Activated CD4-positive, alpha-beta T cell treated with anti-CD3 and anti-CD28 coated beads, Interleukin-2, amount 10 ng/mL, durations not matched to agents 7 days and 5 days (primary cell): ENCODE measurements at places on chromosomes 6 and 20.

DNA sequence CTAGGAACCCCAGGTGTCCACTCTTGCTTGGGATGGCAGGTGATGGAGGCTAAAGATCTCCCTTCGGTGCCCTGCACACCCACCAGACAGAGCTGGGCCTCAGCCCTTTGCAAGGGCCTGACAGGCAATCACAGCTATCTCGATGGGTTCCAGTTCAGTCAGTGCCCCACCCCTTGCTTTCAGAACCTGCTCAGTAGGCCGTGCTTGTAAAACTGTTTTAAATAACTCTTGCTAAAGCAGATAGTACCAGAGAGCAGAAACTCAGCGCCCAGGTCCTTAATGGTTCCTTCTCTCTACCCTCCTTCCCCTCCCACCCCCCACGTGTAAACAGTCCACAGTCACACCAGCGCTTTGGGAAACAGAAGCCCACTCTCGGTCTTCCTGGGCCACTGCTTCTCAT lies 39.2 kb downstream of the C6orf132 start:
- no peaks in the 10 kb centered on the region for H3K36me3 ChIP-seq
- no peak for DNase-seq
- peaks cover 6% of the 10 kb centered on the region for H3K27me3 ChIP-seq
- peaks cover 19% of the 10 kb centered on the region for H3K4me1 ChIP-seq

DNA sequence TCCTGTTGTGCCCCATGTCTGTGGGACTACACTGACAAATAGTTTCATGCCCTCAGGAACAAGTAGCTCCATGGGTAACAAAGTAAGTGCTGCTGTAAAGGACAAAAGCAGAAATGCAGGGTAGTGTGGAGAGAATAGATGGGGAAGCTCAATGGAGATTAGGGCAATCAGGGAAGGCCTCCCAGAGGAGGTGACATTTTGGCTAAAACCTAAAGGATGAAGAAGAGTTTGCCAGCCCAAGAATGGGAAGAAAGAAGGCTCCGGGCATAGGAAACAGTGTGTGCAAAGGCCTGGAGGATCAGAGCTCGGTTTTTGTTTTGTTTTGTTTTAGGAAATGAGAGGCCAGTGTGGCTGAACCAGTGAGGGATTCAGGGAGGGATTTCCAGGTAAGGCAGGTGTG lies 43.6 kb upstream of the FAM83D start:
- H3K36me3 ChIP-seq = peaks cover 30% of the 10 kb centered on the region
- H3K27ac ChIP-seq = peak overlapping the region; percentile 75
- H3K4me3 ChIP-seq = no peak overlapping the region

DNA sequence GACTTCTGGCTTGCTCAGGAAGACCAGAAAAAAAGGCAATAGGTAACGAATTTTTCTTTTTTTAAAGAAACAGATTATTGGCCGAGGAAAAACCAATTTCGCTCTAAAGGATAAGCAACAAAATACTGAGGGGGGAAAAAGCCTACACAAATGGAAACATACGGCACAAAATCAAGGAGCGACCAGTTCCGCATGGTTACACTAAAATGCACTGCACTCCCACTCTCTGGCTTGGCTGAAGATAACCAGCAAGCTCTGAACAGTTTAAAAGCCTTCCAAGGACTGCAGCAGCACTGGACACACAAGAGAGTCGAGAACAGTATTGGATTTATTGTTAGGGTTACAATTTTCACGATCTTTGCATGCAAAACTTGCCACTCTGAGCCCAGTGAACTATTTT lies 881 bp upstream of the MAP7 start:
- peak overlapping the region; percentile 54 for H3K4me3 ChIP-seq
- H3K4me1 ChIP-seq = peaks cover 11% of the 10 kb centered on the region
- H3K27ac ChIP-seq = no peak overlapping the region
- peaks cover 7% of the 10 kb centered on the region for H3K36me3 ChIP-seq
- no peak for DNase-seq
- peaks cover 53% of the 10 kb centered on the region for H3K27me3 ChIP-seq

DNA sequence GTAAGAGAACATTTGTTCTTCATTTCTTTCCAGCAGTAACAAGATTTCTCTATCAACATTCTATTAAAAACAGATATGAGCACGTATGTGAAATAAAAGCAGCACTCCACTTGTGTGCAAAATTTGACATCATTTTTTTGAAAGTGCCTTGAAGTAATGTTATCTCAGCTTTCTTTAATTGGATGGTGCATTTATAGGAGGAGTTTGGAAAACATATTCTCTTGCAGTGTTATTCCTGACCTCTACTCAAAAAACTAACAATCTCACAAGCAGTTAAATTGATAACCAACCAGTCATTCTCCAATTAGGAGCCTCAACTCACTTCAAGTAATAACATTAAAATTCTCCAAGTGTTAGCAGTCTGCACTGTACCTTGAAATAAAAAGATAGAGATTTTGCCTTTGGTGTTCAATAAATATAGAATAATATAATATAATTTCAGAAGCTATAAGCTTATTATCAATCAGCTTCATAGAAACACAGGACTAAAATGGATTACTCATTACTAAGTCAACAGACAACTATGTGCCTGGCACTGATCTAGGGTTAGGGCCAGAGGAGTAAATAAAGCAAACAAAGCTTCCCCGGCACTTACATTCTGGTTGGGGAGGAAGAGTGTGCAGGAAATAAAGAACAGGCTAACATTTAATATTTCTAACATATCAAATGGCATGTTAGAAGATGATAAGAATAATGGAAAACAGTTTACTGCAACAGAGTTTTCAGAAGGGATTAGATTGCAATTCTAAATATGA lies 149.0 kb upstream of the SGK1 start:
- no peaks in the 10 kb centered on the region for H3K27me3 ChIP-seq
- no peaks in the 10 kb centered on the region for H3K36me3 ChIP-seq
- H3K4me1 ChIP-seq = no peaks in the 10 kb centered on the region
- no peak for DNase-seq

GRCh38 chr20:36744764-36745191 lies 1.1 kb downstream of the NDRG3 start:
- H3K4me3 ChIP-seq = peak overlapping the region; percentile 87
- no peak for DNase-seq
- peaks cover 9% of the 10 kb centered on the region for H3K36me3 ChIP-seq
- no peak overlapping the region for H3K27ac ChIP-seq

DNA sequence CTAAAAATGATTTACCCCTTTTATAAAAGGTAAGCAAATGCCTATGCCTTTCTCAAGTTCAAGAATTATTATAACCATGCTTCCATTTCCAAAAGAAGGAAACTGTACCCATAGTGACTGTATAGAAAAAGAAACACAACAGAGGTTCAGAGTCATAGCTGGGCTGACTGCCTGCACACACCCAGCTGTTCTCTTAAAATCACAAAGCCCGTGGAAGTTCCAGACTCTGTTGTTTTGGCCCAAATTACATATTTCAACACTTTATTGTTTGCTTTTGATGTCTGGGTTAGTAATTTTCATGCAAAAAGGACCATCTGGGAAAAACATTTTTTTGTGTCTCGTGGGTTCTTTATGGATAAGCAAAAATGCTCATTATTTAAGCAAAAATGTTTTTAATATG lies 99.2 kb downstream of the LCA5 start:
- DNase-seq = no peak
- no peaks in the 10 kb centered on the region for H3K36me3 ChIP-seq
- H3K4me3 ChIP-seq = no peak overlapping the region
- H3K4me1 ChIP-seq = no peaks in the 10 kb centered on the region
- H3K27me3 ChIP-seq = no peaks in the 10 kb centered on the region

DNA sequence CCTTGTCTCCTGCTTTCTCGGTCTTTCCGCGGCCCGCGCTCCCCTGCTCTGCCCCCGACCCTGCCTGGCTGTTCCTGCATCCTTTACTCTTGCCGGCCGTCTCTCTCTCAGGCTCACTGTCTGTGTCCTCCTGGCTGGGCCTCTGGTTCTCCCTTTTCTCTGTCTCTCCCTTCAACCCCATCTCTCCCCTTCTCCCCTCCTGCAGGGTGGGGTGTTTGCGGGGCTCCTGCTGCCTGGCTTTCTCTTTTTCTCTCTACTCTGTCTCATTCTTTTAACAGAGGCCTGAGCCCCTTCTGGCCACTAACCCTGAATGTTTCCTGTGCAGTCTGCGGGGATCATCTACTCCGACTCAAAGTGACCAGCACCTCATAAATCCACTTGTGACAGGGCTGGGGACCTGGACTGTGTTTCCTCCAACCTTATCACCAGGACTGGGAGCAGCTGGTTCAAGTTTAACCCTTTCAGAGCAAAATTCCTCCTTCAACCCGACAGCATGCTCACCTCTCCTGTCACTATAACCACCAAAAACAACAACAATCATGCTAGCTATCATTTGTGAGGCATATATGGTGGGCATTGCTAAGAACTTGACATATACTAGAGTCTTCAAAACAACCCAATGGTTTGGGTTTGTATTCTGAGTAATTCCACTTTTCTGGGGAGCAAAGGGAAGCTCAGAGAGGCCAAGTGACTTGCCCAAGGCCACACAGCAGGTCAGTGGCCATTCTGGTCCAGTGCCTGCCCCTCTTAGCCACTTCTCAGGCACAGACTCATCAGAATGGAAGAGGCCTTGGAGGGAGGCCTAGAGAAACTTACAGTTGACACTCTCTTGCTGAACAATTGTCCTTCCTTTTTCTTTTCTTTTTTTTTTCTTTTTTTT lies 811 bp upstream of the RSPO4 start:
- H3K4me1 ChIP-seq = peaks cover 5% of the 10 kb centered on the region
- H3K27ac ChIP-seq = no peak overlapping the region
- H3K36me3 ChIP-seq = no peaks in the 10 kb centered on the region
- peak overlapping the region; percentile 14 for H3K4me3 ChIP-seq
- DNase-seq = no peak

DNA sequence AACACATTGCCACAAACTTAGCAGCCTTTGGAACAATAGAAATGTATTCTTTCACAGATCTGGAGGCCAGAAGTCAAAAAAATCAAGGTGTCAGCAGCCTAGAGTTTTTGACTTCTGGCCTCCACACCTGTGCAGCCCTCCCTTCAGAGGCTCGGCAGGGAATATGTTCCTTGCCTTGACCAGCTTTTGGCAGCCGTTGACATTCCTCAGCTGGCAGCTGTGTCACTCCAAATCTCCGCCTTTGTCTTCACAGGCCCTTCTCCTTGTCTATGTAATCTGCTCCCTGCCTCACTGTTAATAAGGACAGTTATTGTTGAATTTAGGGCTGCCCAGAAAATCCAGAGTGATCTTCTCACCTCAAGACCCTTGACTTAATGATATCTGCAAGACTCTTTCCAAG lies 17.2 kb upstream of the AHI1 start:
- H3K4me1 ChIP-seq = peaks cover 2% of the 10 kb centered on the region
- no peak overlapping the region for H3K27ac ChIP-seq
- DNase-seq = no peak

GRCh38 chr20:11902285-11902697 lies 15.4 kb upstream of the BTBD3 start:
- H3K36me3 ChIP-seq = peaks cover 2% of the 10 kb centered on the region
- H3K27me3 ChIP-seq = no peaks in the 10 kb centered on the region
- H3K27ac ChIP-seq = no peak overlapping the region
- H3K4me3 ChIP-seq = no peak overlapping the region
- DNase-seq = no peak

DNA sequence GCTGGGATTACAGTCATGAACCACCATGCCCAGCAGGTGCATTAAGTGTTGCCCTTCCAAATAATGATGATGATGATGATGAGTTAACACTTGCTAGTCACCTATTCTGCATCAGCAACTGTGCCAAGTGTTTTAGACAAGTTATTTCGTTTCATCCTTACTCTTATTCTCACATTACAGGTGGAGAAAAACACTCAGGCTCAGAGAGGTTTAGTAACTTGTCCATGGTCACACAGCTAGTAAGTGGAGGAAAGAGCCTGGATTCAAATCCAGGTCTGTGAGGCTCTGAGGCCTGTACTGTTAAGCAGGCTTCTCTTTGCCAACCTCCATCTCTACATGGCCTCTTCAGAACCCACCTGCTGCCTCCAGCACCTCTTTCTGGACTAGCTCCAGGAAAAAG lies 70.8 kb downstream of the MDGA1 start:
- no peak overlapping the region for H3K27ac ChIP-seq
- peaks cover 16% of the 10 kb centered on the region for H3K27me3 ChIP-seq
- peaks cover 20% of the 10 kb centered on the region for H3K4me1 ChIP-seq
- no peak overlapping the region for H3K4me3 ChIP-seq

GRCh38 chr6:110799655-110800054 lies 15.6 kb downstream of the CDK19 start:
- DNase-seq = no peak
- H3K36me3 ChIP-seq = peaks cover 20% of the 10 kb centered on the region
- no peak overlapping the region for H3K27ac ChIP-seq
- H3K4me1 ChIP-seq = peaks cover 3% of the 10 kb centered on the region
- H3K27me3 ChIP-seq = no peaks in the 10 kb centered on the region
- no peak overlapping the region for H3K4me3 ChIP-seq

GRCh38 chr20:46752728-46753127 lies 43.3 kb downstream of the SLC2A10 start:
- no peak overlapping the region for H3K27ac ChIP-seq
- no peaks in the 10 kb centered on the region for H3K4me1 ChIP-seq
- peaks cover 12% of the 10 kb centered on the region for H3K27me3 ChIP-seq
- H3K4me3 ChIP-seq = no peak overlapping the region
- no peaks in the 10 kb centered on the region for H3K36me3 ChIP-seq

GRCh38 chr6:19394051-19394450 lies 443.1 kb upstream of the ID4 start:
- H3K36me3 ChIP-seq = no peaks in the 10 kb centered on the region
- no peak for DNase-seq
- no peaks in the 10 kb centered on the region for H3K4me1 ChIP-seq
- no peak overlapping the region for H3K4me3 ChIP-seq
- H3K27me3 ChIP-seq = no peaks in the 10 kb centered on the region

DNA sequence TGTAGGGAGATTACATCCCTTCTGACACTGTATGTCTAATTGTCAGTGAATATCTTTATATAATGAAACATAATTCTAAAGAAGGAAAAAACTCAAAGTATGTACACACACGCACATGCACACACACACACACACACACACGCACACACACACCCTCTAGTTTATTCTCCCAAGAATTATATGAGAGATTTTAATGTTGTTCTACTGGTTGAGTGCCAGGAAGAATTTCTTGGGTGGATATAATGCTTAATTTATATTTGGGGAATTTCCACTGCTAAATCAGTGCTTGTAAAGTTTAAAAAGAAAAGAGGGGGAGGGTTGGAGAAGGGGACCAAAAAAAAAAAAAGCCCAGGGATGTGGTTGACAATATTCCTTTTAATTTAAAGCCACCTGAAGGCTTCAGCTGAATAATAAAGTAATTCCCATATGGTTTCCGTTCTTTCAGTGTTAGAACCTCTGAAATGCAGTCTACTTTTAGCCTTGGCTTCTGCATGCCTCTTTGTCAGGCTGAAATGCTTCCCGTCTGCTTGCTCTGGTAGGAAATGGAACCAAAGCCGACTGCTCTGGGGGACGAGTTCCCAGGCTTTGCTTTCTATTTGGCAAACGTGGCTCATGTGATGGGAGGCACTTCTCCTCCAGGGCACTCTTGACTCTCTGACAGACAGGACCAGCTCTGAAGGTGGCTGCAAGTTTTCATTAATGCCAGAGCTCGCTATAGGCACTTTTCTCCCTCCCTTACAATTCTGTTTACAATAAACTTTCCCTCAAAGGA lies 225.4 kb downstream of the PRL start:
- no peaks in the 10 kb centered on the region for H3K27me3 ChIP-seq
- no peak overlapping the region for H3K4me3 ChIP-seq
- H3K4me1 ChIP-seq = peaks cover 11% of the 10 kb centered on the region
- no peak for DNase-seq
- H3K27ac ChIP-seq = no peak overlapping the region

GRCh38 chr6:7882505-7883257 lies 27.9 kb downstream of the TXNDC5 start:
- H3K4me1 ChIP-seq = no peaks in the 10 kb centered on the region
- H3K36me3 ChIP-seq = peaks cover 49% of the 10 kb centered on the region
- H3K27me3 ChIP-seq = no peaks in the 10 kb centered on the region
- no peak overlapping the region for H3K27ac ChIP-seq

- DNase-seq = no peak
- H3K4me1 ChIP-seq = peaks cover 22% of the 10 kb centered on the region
- H3K4me3 ChIP-seq = no peak overlapping the region
- no peaks in the 10 kb centered on the region for H3K27me3 ChIP-seq
- H3K36me3 ChIP-seq = peaks cover 8% of the 10 kb centered on the region
- no peak overlapping the region for H3K27ac ChIP-seq
These were observed 120.7 kb downstream of the ZFAND3 start for GRCh38 chr6:37940074-37940847.
